ENCODE measurements at places on chromosomes 5 and 9.

DNA sequence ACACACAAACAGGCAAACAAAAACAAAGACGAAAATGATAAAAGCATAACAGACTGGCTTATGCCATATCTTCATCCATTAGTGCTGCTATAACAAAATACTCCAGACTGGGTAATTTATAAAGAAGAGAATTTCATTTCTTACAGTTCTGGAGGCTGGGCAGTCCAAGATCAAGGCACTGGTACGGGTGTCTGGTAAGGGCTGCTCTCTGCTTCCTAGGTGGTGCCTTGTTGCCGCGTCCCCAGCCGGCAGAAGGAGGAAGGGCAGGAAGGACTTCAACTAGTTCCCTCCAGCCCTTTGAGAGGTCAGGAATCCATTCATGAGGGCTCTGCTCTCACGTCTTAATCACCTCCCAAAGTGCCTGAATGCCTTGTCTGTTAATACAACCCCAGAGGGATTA, 122.6 kb downstream of the BOD1 start:
- no peak for DNase-seq

- DNase-seq = no peak
These were observed 15.2 kb upstream of the HOMER1 start for GRCh38 chr5:79529110-79529509.

GRCh38 chr5:65893749-65894430, 32.5 kb upstream of the ERBIN start:
- no peak for DNase-seq

GRCh38 chr9:88747768-88748167, 212.8 kb downstream of the NXNL2 start:
- DNase-seq = no peak

DNA sequence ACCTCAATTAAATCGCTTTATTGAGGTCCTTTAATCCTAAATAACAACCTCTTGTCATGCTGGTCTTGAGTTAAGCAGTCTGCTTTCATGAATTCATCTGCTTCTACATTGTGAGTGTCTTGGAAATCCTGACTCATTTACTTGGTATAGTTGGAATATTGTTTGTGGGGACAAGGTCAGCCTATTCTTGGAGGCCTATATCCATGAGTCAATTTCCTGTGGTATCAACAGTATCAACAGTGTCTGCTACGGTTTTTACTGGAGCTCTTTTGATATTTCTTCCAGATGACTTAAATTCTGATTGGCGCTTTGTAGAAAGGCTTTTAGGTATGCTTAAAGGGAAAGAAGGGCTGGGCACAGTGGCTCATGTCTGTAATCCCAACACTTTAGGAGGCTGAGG, 71.2 kb upstream of the PARP8 start:
- DNase-seq = no peak

DNA sequence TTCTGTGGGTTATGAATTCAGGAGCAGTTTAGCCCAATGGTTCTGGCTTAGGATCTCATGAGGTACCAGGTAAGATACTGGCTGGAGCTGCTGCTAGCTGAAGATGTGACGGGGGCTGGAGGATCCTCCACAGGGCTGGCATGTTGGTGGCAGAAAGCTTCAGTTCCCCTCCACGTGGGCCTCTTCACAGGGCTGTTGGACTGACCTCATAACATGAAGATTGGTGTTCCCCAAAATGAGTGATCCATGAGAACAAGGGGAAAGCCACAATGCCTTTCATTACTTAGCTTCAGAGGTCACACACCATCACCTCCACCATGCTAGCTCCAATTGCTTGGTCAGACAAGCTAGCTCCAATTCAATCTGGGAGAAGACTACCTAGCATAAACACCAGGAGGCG, 8.5 kb upstream of the S100Z start:
- no peak for DNase-seq

- no peak for DNase-seq
These were observed 57.1 kb upstream of the FUBP3 start for GRCh38 chr9:130522233-130522808.

- no peak for DNase-seq
These were observed 22.5 kb downstream of the TICAM2 start for GRCh38 chr5:115579747-115580173.

DNA sequence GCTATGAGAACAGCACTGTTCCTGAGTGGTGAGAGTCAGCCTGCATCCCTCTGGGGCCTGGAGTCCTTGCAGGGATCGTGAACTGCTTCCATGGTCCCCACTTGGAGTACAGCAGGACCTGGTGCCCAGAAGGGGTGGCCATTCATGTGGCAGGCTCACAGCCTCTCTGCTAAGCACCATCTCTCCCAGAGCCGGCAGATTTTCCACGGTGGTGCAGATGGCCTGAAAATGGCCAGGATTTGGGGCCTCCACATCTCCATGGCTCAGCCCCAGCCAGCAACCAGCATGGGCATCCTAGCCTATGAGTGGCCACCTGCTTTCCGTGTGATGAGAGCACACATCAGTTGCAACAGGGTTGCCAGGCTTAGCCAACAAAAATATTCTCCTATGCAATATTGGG, 33.9 kb upstream of the SEMA4D start:
- no peak for DNase-seq

GRCh38 chr9:123662057-123662776, 267.7 kb downstream of the DENND1A start:
- DNase-seq = no peak

- DNase-seq = no peak
These were observed 61.8 kb downstream of the ERAP1 start for GRCh38 chr5:96745844-96746531.

- DNase-seq = peak; percentile 18
These were observed 1.7 kb downstream of the ADAMTS16 start for GRCh38 chr5:5141625-5142525.

GRCh38 chr5:163658702-163659567, 153.5 kb downstream of the MAT2B start:
- DNase-seq = no peak

- DNase-seq = no peak
These were observed 22.2 kb downstream of the SLC46A2 start for GRCh38 chr9:112868461-112868860.

DNA sequence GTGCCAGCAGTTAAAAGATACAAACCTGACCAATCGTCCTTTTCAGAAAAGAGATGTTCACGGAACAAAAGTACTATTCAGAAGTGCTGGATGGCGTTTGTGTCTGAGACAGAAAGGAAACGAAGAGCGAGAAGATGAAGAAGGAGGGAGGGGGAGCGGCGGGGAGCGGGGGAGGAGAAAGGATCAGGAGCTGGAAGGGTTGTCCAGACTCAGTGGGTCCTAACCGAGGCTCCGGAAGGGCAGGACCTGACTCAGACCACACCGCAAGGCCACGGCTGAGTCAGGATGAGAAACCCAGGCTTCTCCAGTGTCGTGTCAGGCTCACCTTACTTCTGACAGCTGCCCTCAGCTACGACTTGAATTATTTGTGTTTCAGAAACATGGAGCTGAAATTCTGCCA, 46.2 kb downstream of the PAX5 start:
- no peak for DNase-seq

DNA sequence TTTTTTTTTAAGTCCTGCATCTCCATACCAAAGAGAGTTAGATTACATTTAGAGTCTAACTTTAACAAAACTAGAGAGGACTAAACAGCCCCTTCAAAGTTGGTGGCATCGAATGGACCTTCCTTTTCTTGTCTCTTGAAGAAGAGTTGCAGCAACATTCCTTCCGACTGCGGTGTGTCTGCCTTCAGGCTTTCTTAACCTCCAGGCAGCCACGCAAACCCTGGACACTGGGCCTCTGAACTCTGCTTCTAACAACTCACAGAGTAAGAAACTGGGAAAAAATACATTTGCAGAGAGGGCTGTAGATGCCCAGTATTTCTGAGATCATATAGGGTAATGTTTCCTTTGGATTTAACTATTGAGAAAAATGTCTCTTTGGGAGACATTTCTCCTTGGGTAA, 120.5 kb upstream of the MAST4 start:
- no peak for DNase-seq

DNA sequence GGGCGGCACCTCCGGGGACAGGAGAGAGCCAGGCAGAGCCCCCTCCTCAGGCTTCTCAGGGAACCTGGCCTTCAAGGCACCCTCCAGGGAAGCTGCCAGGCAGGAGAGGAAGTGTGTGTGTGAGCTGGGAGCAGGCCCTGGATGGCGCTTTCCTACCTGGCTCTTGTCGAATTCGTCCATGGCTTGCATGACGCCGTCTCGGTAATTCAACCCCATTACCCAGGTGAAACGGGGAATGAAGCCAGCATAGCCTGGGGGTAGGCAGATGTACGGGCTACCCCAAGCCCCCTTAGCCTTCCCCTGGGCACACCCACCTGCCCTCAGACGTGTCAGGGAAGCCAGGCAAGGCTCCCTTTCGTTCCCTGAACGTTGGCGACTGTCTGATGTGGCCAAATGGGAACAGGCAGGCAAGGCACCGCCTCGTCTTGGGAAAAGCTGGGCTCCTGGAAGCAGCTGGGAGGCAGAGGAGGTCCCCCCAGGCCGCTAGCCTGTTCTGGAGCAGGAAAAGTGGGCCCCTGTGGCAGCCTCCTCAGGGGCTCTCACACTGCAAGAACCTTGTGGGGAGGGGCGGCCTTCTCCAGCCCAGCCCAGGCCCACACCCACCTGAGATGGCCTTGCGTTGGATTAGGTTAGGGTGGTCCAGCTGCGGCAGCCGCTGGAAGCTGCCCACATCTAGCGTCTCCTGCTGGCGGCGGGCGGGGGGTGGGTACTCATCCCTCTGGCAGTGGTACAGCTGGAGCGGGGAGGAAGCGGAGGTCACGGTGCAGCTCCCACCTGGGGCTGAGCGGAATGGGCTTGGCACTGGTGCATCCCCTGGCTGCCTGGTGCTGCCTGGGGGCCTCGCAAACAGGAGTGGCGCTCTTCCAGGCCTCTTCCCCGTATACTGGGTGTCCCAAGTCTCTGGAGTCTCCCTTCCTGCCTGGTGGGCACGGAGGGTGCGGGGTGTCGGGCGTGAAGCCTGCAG, 3.7 kb downstream of the TUBB4B start:
- no peak for DNase-seq

DNA sequence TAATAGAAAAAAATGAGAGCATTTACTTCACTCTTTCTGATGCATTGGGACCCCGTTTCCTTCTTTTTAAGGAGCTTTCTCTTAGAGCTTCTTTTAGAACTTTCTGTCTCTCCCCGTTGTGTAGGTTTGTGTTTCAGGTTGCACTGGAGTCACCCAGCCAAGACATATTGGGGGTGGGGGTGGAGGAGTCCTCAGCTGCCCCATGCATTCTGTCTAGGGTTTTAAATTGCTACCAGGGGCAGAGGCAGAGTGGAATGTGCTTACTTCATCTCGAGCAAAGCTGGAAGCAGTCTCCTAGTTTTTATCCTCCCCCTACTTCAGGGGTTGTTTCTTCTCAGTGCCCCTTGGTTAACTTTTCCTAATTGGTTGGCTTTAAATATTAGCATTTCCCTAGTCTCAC, 9.4 kb downstream of the OR2K2 start:
- no peak for DNase-seq

DNA sequence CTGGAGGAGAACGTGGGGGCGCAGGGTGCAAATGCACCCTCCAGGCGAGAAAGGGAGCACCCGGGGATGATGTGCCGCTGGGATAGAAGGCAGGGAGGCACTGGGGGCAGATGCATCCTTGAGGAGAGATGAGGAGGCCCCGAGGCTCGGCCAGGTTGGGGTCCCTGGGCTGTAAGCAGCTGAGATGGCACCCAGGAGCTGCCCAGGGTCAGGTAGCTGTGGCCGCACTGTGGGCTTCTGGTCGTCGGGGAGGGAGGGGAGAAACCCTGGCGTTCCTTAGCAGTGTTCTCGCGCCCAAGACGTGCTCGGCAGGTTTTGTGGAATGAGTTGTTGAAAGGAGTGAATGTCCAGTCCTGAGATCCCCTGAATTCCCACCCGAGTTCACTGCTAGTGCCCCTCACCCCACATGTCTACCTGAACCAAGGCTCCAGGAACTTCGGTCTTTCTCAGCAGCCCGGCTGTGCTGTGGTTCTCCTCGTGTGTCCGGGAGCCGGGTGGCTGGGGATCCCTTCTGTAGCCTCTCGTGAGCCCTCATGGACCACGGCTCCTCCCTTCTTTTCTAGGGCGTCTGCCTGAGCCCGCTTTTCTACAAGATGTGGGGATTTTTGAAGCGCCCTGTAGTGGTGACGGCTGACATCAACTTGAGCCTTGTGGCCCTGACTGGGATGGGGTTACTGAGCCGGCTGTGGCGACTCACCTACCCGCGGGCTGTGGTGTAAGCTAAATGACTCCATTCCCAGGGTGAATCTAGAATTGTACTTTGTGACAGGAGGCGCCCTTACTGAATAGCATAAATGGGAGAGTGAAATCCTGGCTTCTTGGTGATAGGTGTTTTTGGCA, 1.1 kb downstream of the POMT1 start:
- DNase-seq = peak; percentile 12

DNA sequence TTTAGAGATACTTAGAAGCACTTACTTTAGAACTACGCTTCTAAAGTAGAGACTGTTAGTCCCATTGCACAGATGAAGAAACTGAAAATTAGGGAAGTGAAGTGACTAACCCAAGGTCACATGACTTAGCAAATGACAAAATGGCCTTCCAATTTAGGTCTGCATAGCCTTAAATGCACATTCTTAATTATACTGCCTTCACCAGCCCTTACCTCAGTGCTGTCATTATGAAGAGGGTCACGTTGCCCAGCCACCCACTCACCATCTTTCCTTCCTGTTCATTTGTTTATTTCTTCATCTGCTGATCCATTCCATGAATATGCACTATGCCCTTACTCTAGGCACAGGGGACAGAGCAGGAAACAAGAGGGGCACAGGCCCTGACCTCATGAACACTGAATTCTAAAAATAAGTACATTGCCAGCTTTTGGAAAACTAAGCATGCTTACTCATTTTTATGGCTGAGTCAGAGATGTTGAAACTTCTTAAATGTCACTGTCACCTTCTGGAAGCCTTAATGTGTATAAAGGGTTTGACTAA, 8.6 kb downstream of the HAVCR2 start:
- peak; percentile 90 for DNase-seq

GRCh38 chr5:60802986-60803385, 41.1 kb downstream of the ELOVL7 start:
- DNase-seq = no peak

DNA sequence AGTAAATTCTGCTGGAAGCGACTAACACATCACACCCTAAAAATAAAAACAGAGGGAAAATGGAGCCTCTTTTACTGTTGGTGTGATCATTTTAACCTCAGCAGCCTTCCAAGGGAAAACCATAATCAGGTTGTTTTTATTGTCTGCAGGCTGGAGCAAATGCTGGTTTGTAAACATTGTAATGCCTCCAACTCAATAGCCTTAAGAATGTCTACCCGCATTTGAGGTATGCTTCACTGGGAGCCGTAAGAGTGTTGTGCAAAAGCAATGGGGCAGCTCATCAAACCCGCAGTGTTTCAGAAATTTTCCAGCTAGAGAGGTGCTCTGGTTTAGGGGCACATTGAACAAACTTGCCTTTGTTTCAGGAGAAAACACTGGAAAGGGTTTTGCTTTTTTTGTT, 17.0 kb downstream of the NIM1K start:
- DNase-seq = no peak

- DNase-seq = no peak
These were observed 137.4 kb upstream of the IL12B start for GRCh38 chr5:159467666-159468065.

- no peak for DNase-seq
These were observed 230.2 kb upstream of the IRX2 start for GRCh38 chr5:2981652-2982051.

GRCh38 chr9:83422527-83422926, 115.7 kb downstream of the FRMD3 start:
- no peak for DNase-seq

GRCh38 chr5:17180330-17180843, 37.0 kb upstream of the BASP1 start:
- DNase-seq = no peak

GRCh38 chr9:20557890-20558565, 64.3 kb downstream of the MLLT3 start:
- DNase-seq = no peak

- DNase-seq = no peak
These were observed 2.5 kb downstream of the TLX3 start for GRCh38 chr5:171311322-171312077.

All from bone marrow (tissue), 2 donors.